ENCODE measurements at places on chromosomes 1 and 21.
A peak's percentile ranks its signal among the peaks of the same experiment; 100 is the strongest.

DNA sequence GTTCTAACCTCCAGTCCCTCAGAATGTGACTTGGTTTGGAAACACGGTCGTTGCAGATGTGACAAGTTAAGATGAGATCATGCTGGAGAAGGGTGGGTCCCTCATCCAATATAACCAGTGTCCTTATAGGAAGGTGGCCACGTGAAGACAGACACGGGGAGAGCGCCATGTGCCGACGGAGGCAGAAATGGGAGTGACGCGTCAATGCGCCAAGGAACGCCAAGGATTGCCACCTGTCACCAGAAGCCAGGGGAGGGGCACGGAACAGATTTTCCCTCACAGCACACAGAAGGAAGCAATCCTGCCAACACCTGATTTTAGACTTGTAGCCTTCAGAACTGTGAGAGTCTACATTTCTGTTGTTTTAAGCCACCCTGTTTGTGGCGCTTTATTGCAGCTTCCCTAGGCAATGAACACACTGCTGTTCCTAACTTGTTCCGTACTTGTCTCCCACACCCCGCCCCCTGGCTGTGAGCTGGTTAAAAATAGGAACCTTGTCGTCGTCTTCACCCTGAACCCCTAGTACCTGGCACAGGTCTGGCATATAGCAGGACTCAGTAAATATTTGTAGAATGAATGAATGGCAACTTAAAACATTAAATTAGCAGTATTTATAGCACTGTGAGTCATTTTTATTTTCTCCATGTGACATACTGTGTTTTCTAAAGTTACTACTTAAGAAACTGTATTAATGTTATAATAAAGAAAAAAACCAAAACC is 14.2 kb downstream of the RIMS3 start:
- DNase-seq, result no peak

GRCh38 chr1:248111157-248111556 is 16.2 kb downstream of the OR2L13 start:
- DNase-seq, result no peak

GRCh38 chr1:225366018-225366417 is 61.8 kb downstream of the LBR start:
- DNase-seq, result no peak

- DNase-seq, result no peak
Measured at GRCh38 chr1:44941424-44942324, 44.7 kb downstream of the EIF2B3 start.

DNA sequence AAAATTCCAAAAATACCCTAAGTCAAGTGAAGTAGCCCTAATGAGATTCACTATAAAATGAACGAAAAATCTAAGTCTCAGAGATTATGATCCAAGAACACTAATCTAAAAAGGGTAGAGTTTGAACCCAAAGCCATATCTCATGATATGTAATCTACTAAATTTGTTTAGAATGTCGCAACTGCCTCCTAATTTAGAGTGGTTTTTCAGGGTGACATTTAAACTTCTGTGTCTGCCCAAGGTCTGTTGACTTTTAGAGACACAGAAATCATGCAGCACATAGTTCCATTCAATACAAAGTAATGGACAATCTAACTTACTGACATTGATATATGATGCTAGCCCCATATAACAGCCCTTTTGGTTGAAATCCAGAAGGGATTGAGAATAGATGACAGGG is 28.9 kb downstream of the FMO3 start:
- DNase-seq, result no peak

DNA sequence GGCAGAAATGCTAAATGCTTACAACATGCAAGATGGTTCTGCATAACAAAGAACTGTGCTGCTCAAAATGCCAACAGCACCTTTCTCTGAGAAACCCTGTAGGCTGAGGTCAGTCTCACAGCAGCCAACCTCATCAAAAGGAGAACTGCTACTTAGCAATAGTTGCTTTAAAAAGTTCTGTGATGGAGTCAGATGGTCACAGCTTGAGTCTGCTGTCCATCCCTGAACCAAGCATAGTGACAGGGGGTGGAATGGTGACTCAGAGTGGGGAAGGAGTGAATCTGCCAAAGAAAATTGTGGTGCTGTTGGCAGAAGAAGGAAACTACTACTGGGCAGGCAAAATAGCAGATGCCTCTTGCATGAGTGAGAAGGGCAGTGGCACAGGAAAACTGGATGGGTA is 106.0 kb upstream of the FAM78B start:
- no peak for DNase-seq

DNA sequence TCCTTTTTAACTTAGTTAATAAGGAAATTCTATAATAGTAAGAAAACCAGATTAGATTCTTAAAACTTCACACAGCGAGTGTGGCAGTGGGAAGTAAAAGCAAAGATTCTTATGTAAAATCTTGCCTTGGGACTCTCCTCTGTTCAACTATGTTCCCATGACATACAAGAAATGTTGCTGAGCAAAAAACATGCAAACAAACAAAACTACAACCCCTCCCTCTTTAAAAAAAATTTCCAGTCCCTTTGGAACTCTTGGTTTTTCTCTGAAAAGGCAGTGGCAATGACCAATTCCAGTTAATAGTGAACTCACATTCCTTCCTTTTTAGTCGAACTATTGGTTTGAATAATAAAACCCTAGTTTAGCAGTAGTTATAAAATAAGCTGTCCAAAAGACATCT is 453.1 kb upstream of the ZRANB2 start:
- no peak for DNase-seq

DNA sequence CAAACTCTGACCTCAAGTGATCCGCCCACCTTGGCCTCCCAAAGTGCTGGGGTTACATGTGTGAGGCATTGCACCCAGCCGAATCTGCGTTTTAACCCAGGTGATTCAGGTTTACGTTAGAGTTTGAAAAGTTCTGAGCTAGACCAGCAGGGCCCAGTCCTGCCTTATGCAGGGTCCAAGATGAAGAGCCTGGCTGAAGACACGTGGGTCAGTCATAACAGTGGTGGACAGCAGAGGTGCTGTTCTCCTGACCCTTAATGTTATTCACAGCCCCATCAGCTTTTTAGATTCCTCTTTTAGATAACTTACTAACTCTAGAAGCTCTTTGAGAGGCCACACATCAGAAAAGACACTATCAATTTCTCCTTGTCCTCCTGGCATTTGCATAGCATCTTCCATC is 50.0 kb downstream of the GNG4 start:
- no peak for DNase-seq

- DNase-seq, result no peak
Measured at GRCh38 chr1:209710093-209710492, 5.4 kb downstream of the HSD11B1 start.

- no peak for DNase-seq
Measured at GRCh38 chr1:164709126-164709525, 150.1 kb downstream of the PBX1 start.

GRCh38 chr1:13703128-13703513 is 3.1 kb downstream of the PRDM2 start:
- no peak for DNase-seq

- no peak for DNase-seq
Measured at GRCh38 chr1:42735056-42735455, 5.0 kb downstream of the CLDN19 start.

DNA sequence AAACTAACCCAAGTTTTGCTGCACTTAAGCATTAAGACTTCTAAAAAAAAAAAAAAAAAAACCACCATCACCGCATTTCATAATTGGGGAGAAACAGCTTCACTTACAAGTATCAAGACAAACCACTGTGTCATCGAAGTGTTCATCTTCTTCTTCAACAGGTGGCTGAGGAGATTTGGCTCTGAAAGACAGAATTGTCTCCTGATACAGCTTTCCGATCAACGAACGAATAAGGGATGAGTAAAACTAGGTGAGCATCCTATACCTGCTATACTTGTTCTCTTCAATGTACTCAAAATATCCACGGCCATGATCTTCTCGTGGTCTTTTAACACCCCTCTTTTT is 2.0 kb downstream of the HNRNPU start:
- DNase-seq, result no peak

DNA sequence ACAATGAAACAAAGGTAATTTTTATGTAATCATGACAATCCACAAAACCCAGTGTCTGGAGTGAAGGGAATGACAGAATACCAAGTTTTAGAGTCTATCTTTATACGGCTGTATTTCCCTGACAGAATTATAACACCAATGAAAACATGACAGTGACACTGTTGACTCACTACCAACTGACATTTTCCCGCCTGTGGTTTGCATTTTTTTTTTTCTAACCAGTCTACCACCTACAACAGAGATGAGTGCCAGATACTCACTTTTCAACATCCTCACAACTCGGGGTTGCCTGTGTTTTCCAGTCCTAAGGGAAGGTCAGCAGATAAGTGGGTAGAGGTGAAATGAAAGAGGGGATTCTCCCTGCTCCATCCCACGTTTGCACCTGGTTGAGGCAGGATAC is 118.9 kb downstream of the KCNJ6 start:
- peak; percentile 31 for DNase-seq

DNA sequence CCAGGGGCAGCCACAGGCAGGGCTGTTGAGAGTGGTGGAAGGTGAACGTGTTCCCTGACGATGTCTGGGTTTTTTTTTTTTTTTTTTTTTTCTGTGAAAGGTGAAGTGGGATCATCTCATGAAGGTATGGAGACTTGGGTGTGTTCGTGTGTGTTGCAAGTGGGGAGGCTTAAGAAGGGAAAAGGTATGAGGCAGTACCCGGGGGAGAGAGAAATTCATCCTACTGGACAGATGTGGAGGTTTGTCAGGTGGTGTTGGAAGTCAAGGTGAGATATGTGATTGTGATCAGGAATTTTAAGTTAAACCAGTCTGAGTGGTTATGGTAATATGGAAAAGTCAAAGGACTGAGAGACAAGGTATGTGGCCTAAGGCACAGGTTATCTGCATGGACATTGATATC is 5.3 kb downstream of the C1orf115 start:
- DNase-seq, result no peak

DNA sequence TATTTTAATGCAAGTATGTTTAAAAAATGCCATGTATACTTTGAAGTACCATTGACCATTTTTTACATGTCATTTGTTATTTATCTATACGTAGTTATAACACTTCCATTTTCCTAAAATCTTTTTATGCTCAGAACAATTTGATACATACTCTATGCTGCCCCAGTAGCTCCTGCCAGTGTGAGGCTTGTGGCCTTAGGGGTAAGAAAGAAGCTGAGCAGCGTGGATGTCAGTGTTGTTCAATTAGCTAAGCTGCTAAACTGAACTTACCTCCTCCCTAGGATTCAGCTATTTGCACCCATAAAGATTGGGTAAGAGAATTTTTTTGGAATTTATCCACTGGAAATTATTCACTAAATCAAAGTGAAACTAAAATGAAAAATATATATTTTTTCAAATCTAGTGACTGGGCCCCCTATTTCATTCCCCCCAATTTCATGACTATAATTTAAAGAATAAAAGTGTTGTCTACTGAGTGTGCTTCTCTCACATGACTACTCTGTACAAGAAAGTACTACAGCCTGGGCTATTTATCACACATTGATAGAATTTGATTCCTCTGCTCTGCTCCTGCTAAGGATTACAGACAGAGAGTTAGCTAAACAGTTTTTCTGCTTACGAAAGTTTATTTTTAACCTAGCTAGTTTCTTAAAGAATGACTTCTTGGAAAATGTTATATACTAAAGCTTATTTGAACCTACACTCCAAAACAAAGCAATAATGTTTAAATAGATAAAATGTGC is 1030.3 kb upstream of the ADGRL4 start:
- no peak for DNase-seq

All from SJSA1 (cell line).